ENCODE measurements at places on chromosomes 7 and 10.
A peak's percentile ranks its signal among the peaks of the same experiment; 100 is the strongest.

GRCh38 chr7:114343949-114344708 lies 70.5 kb upstream of the FOXP2 start:
- no peak for DNase-seq

DNA sequence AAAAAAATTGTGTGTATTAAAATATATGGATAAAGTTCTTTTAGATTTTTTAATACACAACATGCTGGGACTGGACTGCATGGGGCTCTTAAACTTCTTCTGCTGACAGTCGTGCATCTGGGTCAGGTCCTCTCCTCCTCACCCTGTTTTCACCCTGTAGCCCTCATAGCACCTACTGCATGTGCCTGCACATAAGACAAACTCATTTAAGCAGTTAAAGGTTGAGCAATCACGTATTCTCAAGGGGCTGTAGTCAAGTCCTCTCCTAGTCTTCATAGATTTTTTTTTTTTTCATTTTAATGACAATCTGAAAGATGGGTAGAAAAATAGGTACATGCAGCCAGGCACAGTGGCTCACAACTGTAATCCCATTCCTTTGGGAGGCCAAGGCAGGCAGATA lies 23.6 kb upstream of the PDCD4 start:
- DNase-seq, result no peak

GRCh38 chr7:24025765-24026164 lies 258.2 kb upstream of the NPY start:
- DNase-seq, result no peak

DNA sequence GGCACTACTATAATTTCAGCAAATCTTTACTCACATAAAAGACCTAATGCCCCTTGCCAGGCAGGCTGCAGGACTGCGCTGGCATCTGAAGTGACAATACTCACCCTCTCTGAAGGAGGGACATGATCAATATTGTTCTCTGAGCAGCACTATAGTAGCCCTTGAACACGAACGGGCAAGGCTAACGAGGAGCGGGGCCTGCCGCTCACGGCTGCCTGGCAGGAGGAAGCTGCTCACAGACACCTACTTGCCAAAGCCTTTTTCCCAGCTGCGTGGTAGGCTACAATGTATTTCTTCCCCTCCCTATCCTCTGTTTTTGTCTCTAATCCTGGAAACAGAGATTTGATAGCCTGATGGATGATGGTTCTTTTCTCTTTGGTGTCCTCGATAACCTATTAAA lies 19.9 kb downstream of the PUS7 start:
- no peak for DNase-seq

DNA sequence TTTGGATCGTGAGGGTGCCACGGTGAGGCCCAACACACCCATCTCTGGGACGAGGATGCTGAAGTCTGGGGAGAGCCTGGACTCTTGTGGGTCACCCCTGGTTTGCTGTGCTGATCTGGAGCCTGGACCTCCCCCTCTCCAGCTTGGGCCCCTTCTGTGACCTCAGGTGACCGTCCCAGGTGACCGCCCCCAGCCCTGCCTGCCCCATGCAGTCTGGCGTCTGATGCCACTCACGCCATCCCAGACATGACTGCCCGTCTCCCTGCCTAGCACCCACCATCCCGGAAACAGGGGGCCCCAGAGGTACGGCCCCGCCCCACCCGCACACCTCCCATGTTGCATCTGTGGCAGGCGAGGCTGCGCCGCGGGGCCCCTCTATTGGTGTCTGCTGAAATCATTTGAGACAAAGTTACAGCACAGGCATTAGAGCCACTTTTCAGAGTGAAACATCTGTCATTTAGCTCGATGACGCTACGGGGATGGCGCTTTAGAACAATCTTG lies 21.1 kb downstream of the UNCX start:
- no peak for DNase-seq

GRCh38 chr7:141276031-141276430 lies 202.2 kb downstream of the TMEM178B start:
- no peak for DNase-seq

DNA sequence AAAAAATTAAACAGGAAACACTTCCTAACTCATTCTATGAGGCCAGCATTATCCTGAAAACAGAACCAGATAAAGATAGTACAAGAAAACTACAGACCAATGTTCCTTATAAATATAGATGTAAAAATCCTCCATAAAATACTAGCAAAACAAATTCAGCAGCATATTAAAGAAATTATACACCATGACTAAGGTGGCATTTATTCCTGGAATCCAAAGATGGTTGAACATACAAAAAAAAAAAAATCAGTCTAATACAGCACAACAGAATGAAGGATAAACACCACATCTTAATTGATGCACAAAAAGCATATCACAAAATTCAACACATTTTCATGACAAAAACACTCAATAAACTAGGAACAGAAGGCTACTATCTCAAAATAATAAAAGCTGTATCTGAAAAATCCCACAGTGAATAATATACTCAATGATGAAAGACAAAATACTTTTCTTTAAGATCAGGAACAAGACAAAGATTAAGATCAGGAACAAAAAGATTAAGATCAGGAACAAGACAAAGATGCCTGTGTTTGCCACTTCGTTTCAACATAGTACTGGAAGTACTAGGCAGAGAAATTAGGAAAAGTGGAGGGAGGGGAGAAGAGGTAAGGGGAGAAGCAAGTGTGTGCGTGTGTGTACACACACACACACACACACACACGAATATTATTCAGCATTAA lies 95.6 kb downstream of the SNX13 start:
- no peak for DNase-seq

- peak; percentile 69 for DNase-seq
Observed at GRCh38 chr7:50349963-50350944, 45.7 kb downstream of the IKZF1 start.

- DNase-seq, result no peak
Observed at GRCh38 chr10:21191512-21191911, 294.4 kb upstream of the NEBL start.

DNA sequence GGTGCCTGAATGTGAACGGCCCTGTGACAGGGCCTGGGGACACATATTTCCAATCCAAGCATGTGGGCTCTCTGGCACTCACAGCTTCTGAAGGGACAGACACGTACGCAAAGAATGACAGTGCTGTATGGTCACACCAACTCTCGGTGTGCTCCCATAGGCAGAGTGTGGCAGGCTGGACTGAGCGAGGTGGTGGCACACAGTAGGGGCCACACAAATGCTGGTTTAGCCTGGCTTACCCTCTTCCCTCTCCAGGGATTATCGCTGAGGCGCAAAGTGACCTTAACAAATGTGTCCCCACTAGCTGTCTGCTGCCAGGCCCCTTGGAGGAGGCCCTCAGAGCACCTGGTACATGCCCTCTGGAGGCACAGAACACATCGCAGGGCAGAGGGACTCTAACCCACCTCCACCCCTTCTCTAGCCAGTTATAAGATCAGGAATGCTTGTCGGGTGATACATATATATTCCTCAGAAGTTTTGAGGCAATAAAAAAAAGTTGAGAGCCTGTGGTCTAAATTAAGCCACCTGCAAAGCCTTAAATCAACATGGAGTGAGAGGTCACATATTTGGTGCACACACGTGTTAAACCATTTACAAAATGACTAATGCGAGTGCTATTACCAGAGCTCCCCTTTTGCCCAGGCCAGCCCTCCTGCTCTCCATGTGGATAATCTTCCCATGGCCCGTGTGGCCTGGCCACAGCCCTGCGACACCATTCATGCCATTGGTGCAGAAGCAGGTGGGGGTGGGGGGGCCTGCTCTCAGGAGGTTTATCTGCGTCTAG lies 262.8 kb upstream of the GRB10 start:
- DNase-seq, result no peak

GRCh38 chr7:123538897-123539296 lies 4.5 kb upstream of the IQUB start:
- no peak for DNase-seq

GRCh38 chr10:117254338-117254737 lies 13.4 kb downstream of the SLC18A2 start:
- no peak for DNase-seq

DNA sequence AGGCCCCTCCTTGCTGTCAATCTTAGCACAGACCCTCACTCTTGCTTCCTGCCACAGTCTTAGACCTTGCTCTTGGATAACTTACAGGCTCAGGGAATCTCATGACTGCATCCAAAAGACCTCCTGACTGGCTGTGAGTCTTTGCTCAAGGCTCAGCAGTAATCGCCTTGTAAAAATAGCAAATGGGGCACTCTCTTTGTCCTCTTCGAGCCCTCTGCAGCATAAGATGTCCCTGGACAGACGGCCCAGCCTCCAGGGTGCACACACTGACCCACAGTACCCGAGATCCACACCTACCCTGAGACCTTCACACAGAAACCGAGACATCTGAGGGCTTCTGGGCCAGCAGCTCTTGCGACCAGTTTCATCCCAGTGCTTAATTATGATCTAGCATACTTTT lies 65.9 kb upstream of the DDC start:
- no peak for DNase-seq

DNA sequence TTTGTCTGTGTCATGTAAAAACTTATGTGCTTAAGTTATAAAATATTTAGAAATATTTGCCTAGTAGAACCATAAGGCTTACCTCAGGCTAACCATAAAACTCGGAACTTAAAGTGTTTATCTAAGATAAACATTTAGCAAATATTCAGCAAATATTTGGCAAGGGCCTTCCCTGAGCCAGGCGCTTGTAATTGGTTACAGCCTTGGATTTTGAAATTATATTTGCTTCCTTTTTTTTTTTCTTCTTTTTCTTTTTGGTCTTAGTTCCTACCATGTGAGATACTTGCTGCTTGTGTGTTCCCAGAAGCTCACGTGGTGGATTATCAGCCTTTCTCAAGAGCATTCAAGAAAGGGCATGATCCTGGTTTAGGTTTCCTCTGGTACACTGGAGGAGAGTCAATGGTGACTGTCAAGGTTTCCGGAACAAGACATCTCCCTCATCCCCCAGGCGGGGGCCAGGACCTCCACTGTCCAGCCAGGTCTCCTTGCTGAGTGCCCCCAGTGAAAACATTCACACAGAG lies 5.2 kb upstream of the BRI3 start:
- DNase-seq, result no peak

GRCh38 chr10:8279598-8279997 lies 225.1 kb downstream of the GATA3 start:
- no peak for DNase-seq

GRCh38 chr7:118713039-118713438 lies 488.5 kb downstream of the ANKRD7 start:
- DNase-seq, result no peak

DNA sequence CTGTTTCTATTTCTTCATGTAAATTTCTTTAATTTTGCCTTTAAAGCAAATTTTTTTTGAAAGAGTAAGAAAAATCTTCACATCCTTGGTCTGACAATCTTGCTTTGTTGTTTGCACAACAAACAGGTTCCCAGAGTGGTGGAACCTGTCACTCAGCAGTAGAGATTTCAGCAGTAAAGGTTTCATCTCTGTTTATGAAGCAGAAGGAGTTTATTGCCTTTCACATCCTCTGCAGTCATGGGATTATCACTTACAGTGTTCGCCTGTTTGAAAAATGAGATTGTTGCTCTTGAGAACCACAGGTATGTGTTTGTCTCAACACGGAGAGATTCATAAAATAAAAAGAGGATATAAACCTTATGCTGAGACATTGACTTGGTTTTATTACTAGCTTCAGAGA lies 342.6 kb downstream of the IPMK start:
- no peak for DNase-seq

DNA sequence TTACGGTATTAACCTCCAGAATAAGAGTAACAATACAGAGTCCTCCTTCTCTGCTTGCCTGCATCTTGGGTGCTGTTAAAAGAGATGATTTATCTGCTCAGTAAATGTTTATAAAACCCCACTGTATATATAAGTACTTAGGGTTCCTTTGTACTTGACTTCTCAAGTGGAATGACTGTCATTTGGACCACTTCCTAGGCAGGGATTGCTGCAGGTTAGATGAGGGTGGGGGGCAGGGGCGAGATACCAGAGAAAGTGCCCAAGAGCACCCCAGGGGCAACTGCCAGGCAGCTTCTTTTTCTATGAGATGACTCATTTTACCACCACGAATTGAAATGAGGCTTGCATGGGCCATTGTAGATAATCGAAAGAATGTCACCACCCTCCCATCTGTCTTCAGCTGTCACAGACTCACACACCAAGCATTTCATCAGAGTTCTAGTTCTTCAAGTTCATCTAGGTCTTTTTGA lies 421.9 kb upstream of the GALNT17 start:
- no peak for DNase-seq

GRCh38 chr7:133670250-133670649 lies 417.4 kb downstream of the EXOC4 start:
- DNase-seq, result no peak

- DNase-seq, result peak; percentile 38
Observed at GRCh38 chr7:5423976-5424748, 528 bp upstream of the TNRC18 start.

DNA sequence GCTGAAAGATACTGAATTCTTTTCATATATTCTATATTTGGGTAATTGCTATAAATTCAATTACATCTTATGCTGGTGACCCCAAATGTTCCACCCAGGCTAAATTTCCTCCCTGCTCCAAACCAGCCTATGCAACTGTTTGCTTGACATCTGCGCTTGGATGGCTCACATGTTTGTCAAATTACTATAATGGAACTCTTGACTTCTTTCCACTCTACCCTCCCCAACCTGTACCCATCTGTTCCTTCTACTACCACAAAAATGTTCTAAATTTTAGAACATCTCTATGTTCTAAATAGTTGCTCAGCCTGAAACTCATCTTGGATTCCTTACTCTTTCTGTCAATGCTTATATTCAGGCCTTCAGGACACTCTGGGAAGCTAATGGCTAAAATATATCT lies 249.9 kb upstream of the SMIM30 start:
- DNase-seq, result no peak

GRCh38 chr7:34362621-34363020 lies 295.4 kb upstream of the NPSR1 start:
- DNase-seq, result no peak

DNA sequence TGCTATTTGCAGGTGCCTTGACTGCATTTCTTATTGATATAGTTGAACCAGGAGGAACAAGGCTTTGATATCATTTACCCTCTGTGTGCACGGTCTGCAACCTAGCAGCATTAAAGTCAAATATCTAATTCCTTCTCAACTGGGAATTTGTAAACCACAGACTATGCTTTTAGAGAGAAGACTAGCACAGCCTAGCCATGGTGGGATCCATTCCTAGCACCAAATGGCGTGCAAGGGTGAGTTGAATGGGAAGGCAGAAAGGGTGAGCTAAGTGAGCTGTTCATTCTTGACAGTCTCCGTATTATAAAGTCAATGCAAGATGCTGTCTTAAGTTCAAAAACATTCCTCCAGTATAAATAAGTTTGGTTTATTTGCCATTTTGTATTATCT lies 2.9 kb downstream of the ZNF365 start:
- DNase-seq, result no peak
